ENCODE measurements at places on chromosomes 1 and 21.

DNA sequence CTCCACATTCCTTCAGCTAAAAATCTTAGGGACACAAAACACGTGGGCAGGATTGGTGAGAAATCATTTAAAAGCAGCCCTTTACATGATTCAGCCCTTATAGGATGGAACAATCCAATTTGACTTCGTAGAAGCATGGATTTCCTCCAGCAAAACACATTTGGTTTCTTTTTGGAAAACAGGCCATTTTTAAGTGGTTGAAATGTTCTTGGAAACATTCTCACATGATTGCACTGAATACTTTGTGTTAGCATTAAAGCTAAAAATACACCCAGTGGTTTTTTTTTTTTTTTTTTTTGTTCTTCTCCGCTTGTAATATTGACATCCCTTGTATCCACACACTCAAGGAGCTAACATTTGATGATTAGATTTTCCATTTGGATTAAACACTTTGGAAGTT lies 42.1 kb upstream of the ABCG1 start:
- no peak for DNase-seq

DNA sequence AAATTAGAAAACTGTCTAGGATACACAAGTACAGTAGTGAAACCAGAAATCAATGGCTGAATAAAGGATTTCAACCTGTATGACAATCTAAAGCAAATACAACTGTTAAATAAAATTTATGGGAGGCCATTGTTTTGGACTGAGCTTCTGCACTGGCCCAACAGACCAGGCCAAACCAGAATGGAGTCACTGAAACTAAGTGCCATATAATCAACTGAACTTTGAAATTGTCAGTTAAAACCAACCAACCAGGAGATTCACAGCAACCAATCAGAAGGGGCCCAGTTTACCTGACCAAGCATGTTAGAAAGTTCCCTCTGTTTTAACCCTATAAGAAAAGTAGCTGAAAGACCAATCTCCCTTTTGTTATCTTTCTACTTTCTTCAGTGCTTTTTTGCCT lies 30.5 kb upstream of the SOAT1 start:
- DNase-seq, result no peak

DNA sequence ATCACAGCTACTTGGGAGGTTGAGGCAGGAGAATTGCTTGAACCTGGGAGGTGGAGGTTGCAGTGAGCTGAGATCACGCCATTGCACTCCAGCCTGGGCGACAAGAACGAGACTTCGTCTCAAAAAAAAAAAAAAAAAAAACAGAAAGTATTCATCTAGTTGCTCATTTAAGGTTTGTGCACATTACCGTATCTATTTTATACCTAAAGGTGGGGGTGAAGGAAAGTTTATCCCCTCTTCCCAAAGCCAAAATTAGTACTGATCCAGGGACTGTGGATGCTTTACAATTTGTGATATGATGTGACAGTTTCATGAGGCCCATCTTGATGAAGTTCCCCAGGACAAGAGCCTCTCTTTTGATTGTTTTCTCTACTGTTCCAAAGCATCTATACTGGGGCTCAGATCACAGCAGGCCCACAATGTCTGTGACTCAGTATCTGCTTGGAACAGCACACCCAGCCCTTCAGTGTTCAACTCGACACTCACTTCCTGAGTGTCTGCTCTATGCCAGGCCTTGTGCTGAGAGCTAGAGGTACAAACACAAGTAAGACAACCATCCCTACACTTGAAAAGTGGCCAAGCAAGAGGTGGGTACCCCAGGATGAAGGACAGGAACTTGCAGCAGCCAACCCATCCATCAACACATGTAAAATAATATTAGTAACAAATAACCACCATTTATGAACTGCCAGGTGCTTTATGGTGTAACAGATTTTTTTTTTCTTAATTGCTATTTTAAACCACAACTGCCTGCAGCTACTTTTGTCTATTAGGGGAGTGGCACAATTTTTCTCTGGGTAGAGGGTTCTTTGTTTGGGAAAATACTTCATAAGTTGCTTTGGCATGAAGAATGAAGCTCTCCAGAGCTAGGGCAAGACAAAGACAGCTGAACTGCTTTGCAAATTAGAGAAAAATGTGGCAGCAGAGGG lies 29.0 kb upstream of the KHDRBS1 start:
- DNase-seq, result no peak

DNA sequence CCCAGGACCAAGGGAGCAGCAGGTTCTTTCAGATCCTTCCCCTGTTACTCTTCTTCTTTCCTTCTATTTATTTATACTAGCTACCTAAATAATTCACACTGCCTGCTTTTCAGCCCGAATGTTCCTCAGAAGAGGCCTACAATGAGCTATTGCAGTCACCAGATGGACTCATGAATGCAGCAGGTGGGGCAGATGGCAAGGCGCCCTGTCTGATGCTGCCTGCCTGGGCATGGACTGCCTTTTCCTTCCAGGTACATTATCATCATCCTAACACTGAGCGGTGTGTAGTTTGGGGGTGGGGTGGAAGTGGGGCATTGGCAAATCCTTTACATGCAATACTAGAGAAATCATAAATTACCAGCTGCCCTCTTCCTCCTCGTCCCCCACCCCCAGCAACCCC lies 17.6 kb downstream of the ESRRG start:
- DNase-seq, result peak; percentile 95

DNA sequence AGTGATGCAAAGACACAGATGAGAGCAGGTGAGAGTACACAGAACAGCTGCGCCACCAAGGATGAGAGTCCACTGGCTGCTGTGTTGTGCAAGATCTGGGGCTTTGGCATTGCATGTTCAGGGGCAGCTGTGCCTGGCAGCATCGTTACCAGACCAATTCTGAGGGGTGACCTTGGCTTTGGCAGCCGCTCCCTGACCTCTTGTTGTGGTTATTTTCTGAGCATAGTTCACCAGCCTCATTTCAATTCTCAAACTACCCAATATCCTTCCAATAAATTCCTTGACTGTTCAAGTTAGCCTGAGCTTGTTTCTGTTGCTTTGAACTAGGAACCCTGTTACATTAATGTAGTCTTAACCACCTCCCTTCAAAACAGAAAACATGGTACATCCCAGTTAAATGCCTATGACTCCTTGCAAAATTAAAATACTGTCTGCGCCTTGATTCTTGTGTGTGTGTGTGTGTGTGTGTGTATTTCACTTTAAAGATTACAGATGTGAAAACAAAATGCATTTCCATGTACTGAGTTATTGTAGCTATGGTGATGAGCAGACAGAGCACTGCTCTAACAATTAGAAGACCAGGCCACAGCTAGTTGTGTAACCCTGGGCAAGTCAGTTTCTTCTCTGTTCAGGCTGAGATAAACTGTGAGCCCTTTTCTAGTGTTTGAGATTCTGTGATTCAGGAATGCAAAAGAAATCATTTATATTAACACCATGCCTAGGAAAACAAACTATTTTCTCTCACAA lies 106.3 kb upstream of the GUCA2B start:
- no peak for DNase-seq

- no peak for DNase-seq
These were observed 14.6 kb downstream of the NFASC start for GRCh38 chr1:204885288-204885711.

GRCh38 chr1:173148971-173149370 lies 58.2 kb downstream of the TNFSF4 start:
- no peak for DNase-seq

- peak; percentile 41 for DNase-seq
These were observed 9.5 kb upstream of the B3GALNT2 start for GRCh38 chr1:235513495-235514366.

DNA sequence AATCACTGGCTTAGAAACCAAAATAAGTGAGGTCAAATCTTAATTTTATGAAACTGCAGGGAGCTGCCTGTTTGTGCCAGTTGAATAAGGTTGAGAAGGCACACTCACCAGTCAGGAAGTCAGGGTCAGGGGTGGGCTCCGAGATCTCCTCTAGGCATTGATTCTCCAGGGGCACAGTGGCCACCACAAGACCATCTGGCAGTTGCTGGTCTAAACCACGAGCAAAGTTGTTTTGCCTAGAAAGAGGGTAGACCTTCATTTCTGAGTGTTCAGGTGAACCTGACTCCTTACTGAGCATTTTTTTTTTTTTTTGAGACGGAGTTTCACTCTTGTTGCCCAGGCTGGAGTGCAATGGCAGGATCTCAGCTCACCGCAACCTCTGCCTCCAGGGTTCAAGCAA lies 220.7 kb downstream of the ASTN1 start:
- DNase-seq, result no peak

GRCh38 chr1:39130325-39130724 lies 74.2 kb upstream of the MACF1 start:
- no peak for DNase-seq

- DNase-seq, result no peak
These were observed 479.9 kb upstream of the BRINP3 start for GRCh38 chr1:190957565-190957964.

DNA sequence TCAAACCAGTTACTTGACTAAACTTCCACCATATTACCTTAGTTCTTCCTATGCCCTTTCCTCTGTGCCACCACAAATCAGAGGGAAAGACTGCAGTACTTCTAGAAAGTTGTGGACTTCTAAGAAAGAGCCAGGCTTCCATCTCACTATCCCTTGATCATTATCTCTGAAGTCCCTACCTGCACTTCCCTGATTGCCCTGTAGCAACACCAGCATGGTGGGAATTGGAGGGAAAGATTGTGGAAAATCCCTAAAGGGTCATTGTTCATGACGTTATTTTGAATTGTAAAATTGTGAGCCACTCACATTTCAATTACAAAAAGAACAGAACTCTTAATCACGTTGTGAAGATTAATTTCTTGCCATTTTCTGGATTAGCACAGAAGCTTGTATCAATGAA lies 23.4 kb upstream of the KIAA1614 start:
- DNase-seq, result no peak

DNA sequence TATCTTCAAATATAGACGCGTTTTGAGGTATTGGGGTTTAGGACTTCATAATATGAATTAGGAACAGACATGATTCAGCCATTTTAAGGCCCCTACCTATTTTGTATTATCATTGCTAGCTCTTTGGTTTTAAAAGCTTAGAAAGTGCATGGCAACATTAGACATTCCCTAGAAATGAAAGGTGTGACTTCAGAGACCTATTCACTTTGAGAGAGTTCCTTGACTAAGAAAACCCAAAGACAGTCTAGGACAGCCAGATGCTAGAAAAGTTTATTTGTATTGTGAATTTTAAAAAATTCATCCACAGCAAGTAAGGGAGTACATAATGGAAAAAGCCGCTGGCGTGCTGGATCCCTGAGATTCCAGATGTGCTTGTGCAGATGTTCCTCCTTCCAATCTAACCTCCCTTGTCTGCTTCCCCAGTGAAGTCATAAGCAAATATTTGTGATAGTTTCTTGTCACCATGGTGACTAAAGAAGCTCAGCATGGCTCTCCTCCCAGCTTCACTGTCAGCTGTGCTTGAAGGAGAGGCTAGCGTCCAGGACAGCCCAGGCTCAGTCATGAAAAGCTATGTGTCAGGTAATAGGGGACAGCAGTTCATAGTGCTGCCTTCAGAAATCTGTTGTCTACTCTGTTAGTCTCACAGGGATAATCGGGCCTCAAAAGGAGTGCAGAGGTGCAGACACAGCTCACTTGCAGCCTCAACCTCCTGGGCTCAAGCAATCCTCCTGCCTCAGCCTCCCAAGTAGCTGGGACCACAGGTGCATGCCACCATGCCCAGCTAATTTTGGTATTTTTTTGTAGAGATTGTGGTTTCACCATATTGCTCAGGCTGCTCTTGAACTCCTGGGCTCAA lies 34.8 kb downstream of the KPNA6 start:
- DNase-seq, result no peak

- DNase-seq, result no peak
These were observed 47.1 kb downstream of the TCP10L start for GRCh38 chr21:32538147-32538792.

GRCh38 chr1:106268070-106268469 lies 788.4 kb upstream of the PRMT6 start:
- no peak for DNase-seq

Data from NCI-H1436 treated with DMSO at 0.1 percent for 48 hours (cell line).